ENCODE measurements at places on chromosomes 13 and 19. TPM values are rescaled to one million over a fixed set of nuclear protein-coding genes. Genes with fewer than 3 reads are reported as not detected.

The CEACAM7 gene
- not detected for total RNA-seq

The KIR3DL2 gene
- not detected for total RNA-seq

The SF3A2 gene
- total RNA-seq = 64.9 TPM

The CLEC4M gene
- not detected for total RNA-seq

The FFAR2 gene
- total RNA-seq = not detected

The ATCAY gene
- total RNA-seq = 0.12 TPM

The SERTM1 gene
- total RNA-seq = not detected

The TGFBR3L gene
- 1.8 TPM for total RNA-seq

The GPR183 gene
- not detected for total RNA-seq

The SBK2 gene
- 1.7 TPM for total RNA-seq

The PLK5 gene
- not detected for total RNA-seq

The PET100 gene
- total RNA-seq = 72.3 TPM

The BCAM gene
- total RNA-seq = 61.4 TPM

The ZNF135 gene
- total RNA-seq = not detected

The CIRBP gene
- 104 TPM for total RNA-seq

The GNA15 gene
- not detected for total RNA-seq

The FPR1 gene
- total RNA-seq = 0.07 TPM

The IGFLR1 gene
- 10.7 TPM for total RNA-seq

The CCDC169 gene
- total RNA-seq = 0.57 TPM

The ZNF71 gene
- 8.5 TPM for total RNA-seq

The ZNF607 gene
- 4.8 TPM for total RNA-seq

The SIAH3 gene
- total RNA-seq = not detected

The CAPN12 gene
- total RNA-seq = 6.5 TPM

The CAB39L gene
- 1.6 TPM for total RNA-seq

The ZNF492 gene
- total RNA-seq = not detected

The CYP2A6 gene
- total RNA-seq = not detected

The FFAR3 gene
- not detected for total RNA-seq

The GGN gene
- total RNA-seq = 0.13 TPM

Measured in A549 treated with RU486 at 1 μM for 4 hours (cell line).